A172 (cell line): ENCODE measurements at places on chromosomes 12 and 14. TPM values are rescaled to one million over a fixed set of nuclear protein-coding genes. Genes with fewer than 3 reads are reported as not detected.

The PROX2 gene
- not detected in 2 replicates for total RNA-seq

DNA sequence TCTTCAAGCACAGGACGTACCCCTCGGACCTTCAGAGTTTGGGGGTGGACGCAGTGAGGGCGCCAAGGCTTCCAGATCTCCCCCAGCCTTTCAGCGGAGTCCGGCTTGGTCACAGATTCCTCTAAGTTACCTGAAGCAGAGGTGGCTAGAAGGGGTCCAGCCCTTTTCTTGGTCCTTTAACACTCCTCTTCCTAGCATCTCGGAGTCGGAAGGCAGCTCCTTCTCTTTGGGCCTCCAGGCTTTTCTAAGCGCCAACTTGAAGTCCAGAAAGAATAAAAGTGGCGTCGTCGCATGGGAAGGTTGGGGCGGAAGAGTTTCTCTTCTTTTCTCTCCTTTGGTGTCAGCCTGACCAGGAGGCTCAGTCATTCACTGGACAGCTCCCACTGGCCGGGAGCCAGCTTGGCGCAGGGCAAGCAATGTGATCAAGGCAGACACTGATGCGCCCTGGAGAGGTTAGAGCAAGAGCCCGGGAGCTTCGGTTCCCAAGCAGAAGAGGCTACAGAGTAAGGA is 9.6 kb downstream of the OR6S1 start:
- peak; percentile 51 for DNase-seq

DNA sequence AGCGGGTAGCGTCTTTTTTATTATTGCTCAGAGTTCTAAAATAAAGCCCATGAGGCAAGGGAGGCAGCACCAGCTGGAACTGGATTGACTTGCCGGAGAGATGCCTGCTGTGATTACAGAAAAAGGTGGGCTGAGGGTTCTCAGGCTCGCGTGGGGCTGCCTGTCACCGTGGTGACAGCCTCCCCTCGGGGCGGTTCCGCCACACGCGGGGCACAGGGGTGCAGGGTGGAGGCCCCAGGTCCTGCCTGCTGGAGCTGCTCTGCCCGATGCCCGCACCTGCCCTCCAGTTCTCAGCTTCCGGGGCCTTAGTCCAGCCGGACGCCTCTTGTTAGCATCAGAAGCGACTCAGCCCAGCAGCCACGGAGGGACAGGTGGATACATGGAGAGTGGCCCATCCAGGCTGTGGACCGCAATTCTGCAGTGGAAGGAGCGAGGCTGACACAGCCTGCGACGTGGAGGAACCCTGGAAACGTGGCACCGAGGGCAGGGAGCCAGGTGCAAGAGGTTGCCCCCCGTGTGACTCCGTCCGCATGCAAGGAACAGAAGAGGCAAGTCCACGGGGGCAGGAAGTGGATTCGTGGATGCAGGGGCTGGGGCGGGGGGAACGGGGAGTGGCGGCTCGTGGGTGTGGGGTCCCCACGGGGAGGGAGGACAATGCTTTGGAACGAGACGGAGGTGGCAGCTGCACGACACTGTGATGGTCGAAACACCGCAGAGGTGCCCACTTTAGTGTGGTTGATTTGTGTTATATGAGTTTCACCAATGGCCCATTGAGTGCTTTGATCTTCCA is 79.5 kb downstream of the GALNT9 start:
- no peak for DNase-seq

- DNase-seq = no peak
These were observed 8.2 kb downstream of the MDM2 start for GRCh38 chr12:68815928-68816800.

- no peak for DNase-seq
These were observed 39.9 kb upstream of the PTPRR start for GRCh38 chr12:70960484-70960883.
